Epithelial cell of umbilical artery (primary cell): ENCODE measurements at places on chromosomes 1 and 21. TPM values are rescaled to one million over a fixed set of nuclear protein-coding genes. Genes with fewer than 3 reads are reported as not detected.

Gene SLC2A5
- not detected in 2 replicates for total RNA-seq

Gene KIF2C
- total RNA-seq: 31.2 and 35.3 TPM in 2 replicates

Gene SLC6A17
- under 0.01 TPM in 1 of 2 replicates, not detected in the other for total RNA-seq

Gene ARHGAP30
- not detected in 2 replicates for total RNA-seq

Gene CDK18
- total RNA-seq: 0.46 TPM in 1 of 2 replicates, not detected in the other

Gene EFNA1
- total RNA-seq: 57.0 and 96.1 TPM in 2 replicates

Gene OR6K3
- total RNA-seq: not detected in 2 replicates

Gene TNFAIP8L2
- total RNA-seq: not detected in 2 replicates
